Suppressor macrophage (primary cell): ENCODE measurements at places on chromosomes 3 and 15.
A peak's percentile ranks its signal among the peaks of the same experiment; 100 is the strongest.

DNA sequence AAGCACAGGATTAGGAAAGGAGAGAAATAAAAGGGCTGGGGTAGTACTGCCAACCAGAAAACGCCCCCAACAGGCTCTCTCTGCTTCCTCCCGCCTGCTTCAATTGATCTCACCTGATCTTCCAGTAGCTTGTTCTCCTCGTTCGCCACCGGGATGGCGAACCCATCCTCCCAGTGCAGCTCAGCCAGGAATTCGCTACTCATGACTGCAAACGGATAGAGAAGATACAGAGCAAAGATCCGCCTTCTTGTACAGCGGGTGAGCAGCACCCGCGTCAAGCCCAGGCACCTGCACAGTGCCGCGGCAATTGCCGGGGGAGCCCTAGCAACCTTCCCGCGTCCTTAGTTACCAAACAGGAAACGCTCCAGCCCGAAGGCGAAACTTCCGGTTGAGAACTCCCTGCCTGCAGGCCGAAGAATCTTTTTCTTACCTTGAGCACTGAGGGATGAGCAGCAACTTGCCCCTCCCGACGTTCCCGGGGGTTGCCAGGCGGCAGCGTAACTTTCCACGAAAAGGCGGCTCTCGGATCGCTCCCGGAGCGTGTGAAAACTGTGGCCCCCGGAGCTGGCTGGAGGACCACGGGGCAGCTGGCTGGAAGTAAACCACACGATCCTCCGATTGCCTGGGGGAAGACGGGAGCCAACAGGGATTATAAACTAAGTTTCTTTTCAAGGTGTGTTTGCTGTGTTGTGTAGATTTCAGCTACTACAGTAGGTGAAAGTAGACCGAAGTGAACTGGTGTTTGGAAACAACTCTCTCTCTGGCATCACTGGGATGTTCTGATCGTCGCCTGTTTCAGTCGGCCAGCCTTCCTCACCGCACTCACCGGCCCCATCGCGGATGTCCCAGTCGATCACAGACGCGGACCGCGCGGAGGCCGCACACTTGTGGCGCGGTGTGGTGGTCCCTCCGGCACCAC lies at the start of gene CCDC39:
CCDC39 (minus strand) TSS at position 312 of the 919 bp plus-strand sequence; CDS start at position 203, 109 bp downstream.
- peak; percentile 33 for DNase-seq

DNA sequence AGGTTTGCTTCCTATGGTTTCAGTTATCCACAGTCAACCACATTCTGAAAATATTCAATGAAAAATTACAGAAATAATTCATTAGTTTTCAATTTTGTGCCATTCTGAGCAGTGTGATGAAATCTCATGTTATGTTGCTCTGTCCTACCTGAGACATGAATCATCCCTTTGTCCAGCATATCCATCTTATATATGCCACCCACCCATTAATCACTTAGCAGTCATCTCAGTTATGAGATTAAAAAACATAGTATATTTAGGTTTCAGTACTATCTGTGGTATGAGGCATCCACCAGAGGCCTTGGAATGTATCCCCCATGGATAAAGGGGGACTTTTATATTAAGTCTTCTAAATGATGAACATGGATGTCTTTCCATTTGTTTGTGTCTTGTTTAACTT lies 64.7 kb upstream of the PROK2 start:
- DNase-seq, result no peak

- DNase-seq, result no peak
These were observed 181.1 kb downstream of the LRTM1 start for GRCh38 chr3:54746722-54747121.

DNA sequence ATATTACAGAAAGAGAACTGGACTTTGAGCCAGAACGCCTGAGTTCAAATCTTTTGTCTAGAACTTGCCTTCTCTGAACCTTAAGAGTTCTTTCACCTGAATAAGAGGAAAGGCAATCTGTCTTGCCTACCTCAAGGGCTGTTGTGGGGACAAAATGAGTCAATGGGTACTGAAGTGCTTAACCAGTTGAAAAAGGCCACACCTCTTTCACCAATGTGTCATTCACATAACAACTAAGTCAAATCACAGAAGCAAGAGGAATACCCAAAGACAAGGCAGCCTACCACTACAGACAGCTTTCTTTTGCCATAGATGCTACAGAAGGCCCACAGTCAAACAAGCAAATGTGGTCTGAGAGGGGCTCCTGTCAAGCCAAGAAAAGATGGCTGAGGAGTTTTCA lies 39.7 kb downstream of the NBEAL2 start:
- DNase-seq, result no peak

GRCh38 chr15:94470492-94470891 lies 239.1 kb downstream of the MCTP2 start:
- DNase-seq, result no peak

- no peak for DNase-seq
These were observed 98.3 kb upstream of the SELENOK start for GRCh38 chr3:53989946-53990345.

- peak; percentile 84 for DNase-seq
These were observed 5.7 kb upstream of the MAPK6 start for GRCh38 chr15:52013151-52013791.

- DNase-seq, result no peak
These were observed 45.0 kb downstream of the RPLP1 start for GRCh38 chr15:69497667-69498066.

DNA sequence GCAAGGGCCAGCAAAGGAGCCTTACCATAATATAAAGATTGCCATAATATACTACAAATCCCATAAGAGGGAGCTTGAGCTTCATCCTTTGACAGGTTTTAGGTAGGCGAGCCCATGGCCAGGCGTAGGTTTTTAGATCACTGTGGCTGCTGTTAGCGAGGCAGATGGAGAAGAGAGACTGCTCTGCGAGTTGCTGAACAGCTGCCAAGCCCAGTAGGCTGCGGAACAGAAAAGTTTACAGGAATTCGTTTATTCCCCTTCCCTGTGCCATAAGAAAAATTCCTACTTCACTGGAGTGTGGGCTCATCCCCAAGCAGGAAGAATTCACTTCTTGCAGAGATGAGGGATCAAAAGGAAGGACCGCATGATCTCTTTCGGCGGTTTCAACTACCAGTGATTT lies 30.5 kb downstream of the TMED3 start:
- no peak for DNase-seq

GRCh38 chr3:158403013-158403412 lies 168.0 kb upstream of the MLF1 start:
- no peak for DNase-seq

DNA sequence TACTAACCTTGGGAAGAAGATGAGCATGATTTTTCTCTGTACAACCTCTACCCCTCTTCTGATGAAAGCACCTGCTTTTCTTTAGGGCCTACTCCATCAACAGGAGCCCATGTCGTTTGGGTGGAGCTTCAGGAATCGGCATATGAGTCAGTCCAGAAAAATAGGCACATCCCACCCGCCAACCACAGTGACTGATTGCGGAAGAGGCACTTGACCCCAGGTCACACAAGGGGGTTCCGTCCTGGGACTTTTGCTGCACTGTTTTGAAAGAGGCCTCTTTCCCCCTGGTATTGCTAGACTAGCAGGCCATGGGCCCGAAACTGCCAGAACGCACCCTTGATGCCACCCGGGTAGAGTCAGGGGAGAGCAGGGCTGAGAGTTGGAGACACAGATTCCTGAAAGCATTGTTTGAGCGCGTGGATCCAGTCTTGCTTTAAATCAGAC lies 19.3 kb upstream of the NRROS start:
- DNase-seq, result peak; percentile 94

DNA sequence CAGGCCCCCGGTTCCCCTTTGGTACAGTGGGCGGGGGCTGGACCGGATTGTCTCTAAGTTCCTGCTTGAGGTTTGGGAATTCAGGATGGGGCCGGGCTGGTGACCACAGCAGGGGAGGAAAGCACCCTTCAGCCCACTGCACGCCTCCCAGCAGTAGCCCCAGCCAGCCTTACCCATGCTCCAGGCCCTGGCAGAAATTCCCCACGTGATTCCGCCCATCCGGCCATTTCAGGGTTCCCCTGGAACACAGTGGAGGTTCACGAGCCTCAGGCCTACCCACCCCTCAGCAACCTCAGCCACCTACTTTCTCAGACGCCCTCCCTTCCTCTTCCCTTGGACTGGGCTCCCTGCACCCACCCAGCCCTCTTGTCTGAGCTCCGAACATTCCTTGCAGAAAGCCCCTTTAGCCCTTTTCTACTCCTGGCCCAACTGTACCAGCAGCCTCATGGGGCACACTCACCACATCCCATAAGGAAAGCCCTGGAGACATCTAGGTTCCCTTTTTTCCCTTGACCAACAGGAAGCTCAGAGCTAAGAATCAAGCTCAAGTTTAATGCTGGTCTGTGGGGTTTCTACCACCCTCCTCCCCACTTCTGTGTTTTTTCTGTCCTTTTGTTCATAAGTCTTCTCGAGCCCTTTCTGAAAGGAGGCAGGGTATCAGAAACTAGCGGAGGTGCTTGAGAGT lies 11.5 kb downstream of the ALS2CL start:
- peak; percentile 58 for DNase-seq

DNA sequence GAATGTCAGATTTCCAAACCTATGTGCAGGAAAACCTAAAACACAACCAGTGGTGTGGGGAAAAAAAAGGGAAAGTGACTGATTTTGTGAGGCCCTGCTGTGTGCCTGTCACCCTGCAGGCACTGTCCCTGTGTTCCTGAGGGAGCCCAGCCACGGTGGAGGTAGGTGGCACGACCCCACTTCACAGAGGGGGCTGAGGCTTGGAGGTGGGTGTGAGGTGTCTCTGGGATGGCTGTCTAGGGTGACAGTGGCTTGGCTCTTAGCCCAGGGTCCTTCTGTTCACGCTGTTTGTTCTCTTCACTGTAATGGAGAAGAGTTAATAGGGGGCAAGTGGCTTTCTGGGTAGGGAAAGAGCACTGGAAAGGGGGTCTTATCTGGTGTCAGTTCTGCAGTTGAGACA lies 22.6 kb downstream of the RASGRF1 start:
- no peak for DNase-seq

DNA sequence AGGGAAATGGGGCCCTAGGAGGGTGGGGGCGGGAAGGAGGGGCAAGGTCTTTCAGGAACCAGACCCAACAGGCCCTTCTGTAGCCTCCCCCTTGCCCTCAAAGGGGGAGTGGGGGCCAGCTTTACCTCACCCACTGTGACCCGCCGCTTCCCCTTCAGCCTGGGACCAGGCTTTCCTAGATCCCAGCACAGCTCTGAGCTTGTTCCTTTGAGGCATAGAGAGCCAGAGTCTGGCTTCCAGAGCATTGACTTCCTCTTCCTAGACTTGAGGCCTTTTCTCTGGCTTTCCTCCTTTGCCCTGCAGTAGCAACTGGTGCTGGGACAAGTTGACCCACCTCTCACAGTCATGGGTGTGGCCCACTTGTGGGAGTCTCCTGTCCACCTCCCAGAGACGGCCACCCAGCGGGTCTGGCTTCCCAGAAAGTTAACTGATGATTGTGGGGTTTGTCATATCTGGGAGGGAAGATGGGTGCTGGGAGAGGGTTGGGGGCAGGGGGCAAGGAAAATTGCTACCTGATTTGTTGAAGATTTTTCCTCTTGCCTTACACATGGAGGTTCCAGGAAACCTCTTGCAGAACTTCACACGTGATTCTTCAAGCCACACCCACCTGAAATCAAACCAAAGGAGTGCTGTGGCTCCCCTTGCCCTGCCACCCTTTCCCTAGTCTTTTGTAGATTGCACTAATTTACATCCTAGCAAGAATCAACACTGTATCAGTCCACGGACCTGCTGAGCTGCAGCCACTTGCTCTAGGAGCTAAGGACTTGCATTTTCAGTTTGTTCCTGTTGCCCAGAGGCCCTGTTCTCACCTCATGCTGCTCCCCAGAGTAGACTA lies 4.1 kb upstream of the CHST14 start:
- peak; percentile 48 for DNase-seq
